ENCODE measurements at places on chromosomes 5 and 9. TPM values are rescaled to one million over a fixed set of nuclear protein-coding genes. Genes with fewer than 3 reads are reported as not detected.

DNA sequence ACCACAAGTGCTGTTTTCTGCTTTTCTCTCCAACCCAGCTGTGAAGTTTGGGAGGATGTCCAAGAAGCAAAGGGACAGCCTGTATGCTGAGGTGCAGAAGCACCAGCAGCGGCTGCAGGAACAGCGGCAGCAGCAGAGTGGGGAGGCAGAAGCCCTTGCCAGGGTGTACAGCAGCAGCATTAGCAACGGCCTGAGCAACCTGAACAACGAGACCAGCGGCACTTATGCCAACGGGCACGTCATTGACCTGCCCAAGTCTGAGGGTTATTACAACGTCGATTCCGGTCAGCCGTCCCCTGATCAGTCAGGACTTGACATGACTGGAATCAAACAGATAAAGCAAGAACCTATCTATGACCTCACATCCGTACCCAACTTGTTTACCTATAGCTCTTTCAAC lies 145.2 kb downstream of the RORB start:
- DNase-seq: no peak

DNLZ gene
- 15.4 TPM for total RNA-seq

DNA sequence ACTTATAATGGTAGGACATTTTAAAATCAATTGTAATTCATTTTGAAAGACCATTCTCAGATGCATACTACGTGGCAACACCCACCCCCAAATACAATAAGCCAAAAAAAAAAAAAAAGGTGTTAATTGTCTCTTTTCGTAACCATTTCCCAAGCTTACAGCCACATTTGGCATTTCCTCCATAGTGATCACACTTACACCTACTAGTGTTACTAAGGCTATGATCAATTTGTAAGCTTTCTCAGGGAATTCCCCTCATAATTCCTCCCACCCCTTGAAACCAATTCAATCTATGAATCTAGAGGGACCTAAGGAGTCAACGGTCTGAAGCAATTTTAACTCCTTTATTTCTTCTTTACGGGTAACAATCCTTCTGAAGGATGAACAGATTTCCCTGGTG lies 40.1 kb downstream of the NR2F1 start:
- no peak for DNase-seq

DNA sequence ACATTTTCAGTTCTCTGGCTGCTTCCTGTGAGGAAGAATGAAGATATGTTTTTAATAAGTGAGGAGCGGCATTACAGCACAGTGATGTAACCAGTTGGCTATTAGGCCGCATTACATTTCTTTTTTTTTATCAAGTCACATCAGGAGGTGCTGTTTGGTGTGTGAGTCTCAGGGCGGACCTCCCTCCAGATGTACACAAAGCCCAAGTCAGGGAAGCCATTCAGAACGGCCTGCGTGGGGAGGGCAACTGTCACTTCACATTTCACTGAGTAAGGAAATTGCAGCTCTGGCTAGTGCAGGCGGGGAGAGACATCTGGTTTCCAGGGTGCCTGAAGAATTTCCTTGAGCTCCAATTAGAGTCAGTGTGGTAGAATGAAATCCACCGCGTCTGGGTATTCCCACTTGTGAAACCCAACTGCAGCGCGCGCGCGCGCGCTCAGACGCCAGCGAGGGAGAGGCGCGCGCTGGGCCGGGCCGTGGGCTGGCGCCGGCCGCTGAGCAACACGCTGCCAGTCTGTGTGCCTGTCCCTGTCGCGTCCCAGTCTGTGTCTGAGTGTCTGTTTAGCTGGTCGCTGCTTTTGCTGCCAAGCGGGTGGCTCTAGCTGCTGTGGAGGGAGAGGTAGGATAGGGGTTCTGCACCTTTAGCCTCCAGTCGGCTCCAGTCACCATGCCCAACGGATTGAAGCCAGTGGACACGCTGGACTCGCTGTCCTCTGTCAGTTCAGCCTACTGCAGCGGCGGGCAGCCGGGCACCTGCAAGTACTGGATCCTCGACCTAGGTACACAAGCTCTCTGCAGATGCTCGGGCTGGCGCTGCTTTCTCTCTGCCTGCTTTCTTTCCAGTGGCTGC lies 140.8 kb upstream of the OTULINL start:
- no peak for DNase-seq

GRCh38 chr5:179457612-179458011 lies 92.7 kb upstream of the RUFY1 start:
- no peak for DNase-seq

ARSI gene
- 0.56 TPM for total RNA-seq

DNA sequence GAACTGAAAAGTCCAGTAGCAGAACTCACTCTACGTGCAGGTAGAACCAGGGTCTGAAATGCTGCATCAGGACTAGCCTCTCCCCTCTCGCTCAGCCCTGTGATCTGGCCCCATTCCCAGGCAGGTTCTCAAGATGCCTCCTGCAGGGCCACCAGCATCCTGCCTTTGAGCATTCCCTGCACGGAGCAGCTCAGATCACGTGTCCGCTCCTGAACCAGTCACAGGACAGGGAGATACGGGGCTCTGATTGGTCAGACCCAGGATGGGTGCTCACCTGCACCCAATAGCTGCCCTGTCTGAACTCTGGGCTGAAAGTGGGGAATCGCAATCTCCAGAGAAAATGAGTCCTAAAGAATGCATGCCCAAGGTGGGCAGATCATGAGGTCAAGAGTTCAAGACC lies 50.8 kb downstream of the NEURL1B start:
- no peak for DNase-seq

DNA sequence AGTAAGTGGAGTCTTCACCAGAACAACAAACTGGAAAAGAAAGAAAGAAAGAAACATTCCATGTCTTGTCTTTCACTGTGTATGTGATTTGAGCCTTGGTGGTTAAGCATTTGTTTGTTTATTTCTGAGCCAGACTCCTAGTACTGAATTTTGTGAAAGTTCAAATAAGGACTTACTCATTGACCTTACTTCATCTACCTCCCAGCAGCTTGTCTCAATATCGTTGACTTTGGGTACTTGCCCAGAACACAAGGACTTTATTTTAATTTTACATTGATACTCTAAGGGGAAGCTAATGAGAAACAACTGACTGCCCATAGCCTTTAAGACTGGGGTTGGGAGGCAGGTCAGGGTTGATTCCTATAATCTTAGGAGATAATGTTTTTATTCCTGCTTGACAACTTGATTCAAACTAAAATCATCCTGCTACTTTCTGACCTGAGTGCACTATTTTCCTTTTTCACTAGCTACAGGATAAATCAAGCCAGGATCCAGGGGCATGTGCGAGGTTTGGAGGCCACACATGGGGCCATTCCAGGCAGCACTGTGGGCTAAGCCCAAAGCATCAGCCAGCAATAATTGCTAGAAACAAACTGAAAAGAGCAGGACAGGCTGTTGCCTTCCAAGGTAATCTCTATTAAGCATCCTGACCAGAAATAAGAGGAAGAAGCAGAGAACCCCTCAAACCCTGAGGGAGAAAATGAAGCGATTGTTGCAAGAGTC lies 138.9 kb upstream of the RUSC2 start:
- DNase-seq: no peak

DNA sequence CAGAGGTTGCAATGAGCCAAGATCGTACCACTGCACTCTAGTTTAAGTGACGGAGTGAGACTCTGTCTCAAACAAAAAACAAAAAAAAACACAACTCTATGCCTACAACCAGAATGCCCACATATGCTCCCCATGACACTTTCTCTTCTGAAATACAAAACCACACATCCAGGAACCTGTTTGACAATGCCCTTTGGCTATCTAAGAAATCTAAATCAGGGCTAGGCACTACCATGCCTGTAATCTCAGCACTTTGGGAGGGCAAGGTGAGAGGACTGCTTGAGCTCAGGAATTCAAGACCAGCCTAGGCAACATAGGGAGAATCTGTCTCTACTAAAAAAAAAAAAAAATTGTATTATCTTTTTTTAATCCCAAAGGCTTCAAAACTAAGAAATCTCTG lies 10.6 kb downstream of the AFF4 start:
- no peak for DNase-seq

ADAMTS12 gene
- total RNA-seq: 0.06 TPM

DNA sequence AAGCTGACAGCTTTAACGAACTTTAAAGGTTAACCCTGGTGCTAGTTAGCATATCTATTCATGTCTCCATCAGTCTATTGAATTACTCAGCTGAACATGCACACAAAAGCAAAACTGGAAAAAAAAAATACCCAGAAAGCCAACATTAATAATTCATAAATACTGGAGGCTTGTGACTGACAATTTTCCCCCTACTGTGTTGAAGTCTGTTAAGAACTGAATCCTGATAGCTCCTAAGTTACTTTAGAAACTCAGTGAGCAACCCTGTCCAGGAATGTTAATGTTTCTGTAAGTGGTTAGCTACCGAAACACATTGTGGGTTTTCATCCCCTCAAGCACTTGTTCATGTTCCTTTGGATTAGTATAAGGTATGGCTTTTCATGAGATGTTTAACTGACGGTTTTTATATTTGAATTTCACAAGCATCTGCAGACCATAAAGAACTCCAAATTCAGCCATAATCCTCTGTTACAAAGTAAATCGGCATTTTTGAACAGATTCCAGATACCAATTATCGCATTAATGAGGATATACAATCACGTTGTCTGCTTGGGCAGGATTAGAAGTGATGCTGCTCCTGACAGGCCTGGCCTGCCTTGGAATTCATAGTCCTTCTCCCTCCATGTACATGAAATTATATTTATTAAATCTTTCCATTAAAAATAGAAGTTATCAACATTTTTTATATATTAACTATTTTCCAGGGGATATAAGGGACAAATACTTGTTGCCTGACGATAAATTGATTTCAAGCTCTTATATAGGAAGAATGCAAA lies 331.2 kb downstream of the TLE4 start:
- no peak for DNase-seq
